ENCODE measurements at places on chromosomes 5 and 9.
A peak's percentile ranks its signal among the peaks of the same experiment; 100 is the strongest.

GRCh38 chr5:17064241-17064640, 128.2 kb upstream of the MYO10 start:
- DNase-seq: no peak

GRCh38 chr5:123813264-123813663, 301.3 kb downstream of the CSNK1G3 start:
- DNase-seq: no peak

DNA sequence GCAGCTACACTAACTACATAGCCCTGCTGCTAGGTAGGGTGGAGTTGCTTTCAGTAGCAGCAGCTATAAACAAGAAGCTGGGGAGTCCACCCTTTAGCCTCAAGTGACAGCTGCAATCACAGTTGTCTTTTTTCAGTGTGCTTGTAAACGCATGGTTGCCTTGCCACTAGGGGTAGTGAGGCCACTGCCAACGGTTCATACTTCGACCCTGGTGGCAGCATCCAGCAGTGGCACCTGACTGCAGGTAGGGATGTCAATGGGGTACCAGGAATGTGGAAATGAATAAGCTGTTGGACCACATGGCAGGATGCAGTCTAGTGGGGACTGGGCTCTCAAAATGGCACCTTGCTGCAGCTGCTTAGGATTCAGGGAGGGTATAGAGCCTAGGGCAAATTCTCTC, 367.2 kb downstream of the RASEF start:
- no peak for DNase-seq

- peak; percentile 23 for DNase-seq
Observed at GRCh38 chr9:88280816-88281382, 107.3 kb upstream of the SPIN1 start.

DNA sequence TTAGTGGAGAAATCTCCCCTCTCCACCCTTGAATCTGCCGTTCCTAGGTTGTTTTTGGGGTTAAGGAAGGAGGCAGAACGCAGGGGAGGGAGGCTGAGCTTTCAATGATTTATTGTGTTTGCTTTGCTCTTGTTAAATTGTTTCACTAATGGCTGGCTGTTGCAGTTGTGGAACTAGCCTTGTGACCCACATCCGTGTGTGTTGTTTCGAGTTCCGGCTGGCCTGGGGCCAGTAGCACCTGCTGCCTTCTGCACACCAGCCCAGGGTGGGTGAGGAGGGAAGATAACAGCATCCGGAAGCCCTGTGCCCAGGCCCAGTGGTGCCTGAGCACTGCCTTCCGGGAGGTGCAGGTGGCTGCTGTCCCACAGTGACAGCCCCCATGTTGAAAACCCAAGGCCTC, 3.6 kb downstream of the ERGIC1 start:
- no peak for DNase-seq

- DNase-seq: no peak
Observed at GRCh38 chr9:99025616-99026270, 79.2 kb upstream of the TGFBR1 start.

- no peak for DNase-seq
Observed at GRCh38 chr9:16611983-16612382, 258.5 kb downstream of the BNC2 start.

DNA sequence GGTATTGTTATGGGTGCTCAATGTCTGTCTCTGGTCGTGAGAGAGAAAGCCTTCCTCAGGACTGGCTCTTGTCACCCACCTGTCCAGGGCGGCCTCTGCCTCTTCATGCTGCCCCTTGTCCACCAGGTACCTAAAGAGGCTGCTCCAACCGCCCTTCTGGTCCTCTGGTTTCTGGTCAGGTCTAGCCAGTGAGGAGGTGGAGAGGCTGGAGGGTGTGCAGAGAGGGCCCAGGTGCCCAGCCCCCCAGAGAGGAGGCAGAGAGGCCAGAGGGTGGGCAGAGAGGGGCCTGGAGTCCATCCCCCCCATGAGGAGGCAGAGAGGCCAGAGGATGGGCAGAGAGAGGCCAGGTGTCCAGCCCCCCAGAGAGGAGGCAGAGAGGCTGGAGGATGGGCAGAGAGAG, 329.8 kb upstream of the IRX4 start:
- no peak for DNase-seq

GRCh38 chr9:6973762-6974161, 216.0 kb downstream of the KDM4C start:
- no peak for DNase-seq

- DNase-seq: no peak
Observed at GRCh38 chr5:119355244-119355638, 578 bp upstream of the TNFAIP8 start.

- no peak for DNase-seq
Observed at GRCh38 chr9:122374885-122375420, 4.1 kb downstream of the PTGS1 start.

- no peak for DNase-seq
Observed at GRCh38 chr9:127095411-127095810, 27.0 kb downstream of the ANGPTL2 start.

DNA sequence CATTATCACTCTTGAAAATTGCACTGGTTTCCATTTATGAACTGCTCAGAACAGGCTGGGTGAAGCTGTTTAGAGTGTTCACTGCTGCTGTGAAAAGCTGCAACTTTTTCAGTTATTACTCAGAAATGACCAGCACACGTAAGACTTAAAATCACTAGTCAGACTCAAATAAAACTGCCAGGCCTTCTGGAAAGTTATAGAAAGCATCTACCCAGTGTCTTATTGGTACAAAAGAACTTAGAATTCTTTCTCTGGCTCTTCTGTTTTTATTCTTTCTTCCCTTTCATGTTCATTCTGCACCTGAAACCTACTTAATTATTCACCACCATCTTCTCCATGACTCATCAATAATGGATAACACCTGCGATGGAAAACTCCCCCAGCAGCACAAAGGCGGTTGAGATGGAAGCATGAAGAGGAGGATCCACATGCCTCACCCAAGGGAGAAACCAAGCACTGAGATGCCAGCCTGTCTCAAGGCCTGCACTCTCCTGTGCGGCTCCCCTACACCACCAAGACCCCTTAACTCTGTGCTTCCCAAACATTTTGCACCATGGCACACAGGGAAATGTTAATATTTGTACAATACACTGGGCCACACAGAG, 171.9 kb downstream of the ENTREP1 start:
- no peak for DNase-seq

- no peak for DNase-seq
Observed at GRCh38 chr5:158074992-158075769, 216.2 kb upstream of the CLINT1 start.

DNA sequence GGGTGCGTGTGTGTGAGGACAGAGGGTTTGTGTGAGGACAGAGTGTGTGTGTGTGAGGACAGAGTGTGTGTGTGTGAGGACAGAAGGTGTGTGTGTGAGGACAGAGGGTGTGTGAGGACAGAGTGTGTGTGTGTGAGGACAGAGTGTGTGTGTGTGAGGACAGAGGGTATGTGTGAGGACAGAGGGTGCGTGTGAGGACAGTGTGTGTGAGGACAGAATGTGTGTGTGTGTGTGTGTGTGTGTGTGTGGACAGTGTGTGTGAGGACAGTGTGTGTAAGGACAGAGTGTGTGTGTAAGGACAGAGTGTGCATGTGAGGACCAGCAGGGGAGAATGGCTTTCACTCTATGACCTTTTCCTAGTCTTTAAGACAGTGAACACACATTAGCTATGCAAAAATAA, 63.1 kb upstream of the UBAC1 start:
- no peak for DNase-seq

DNA sequence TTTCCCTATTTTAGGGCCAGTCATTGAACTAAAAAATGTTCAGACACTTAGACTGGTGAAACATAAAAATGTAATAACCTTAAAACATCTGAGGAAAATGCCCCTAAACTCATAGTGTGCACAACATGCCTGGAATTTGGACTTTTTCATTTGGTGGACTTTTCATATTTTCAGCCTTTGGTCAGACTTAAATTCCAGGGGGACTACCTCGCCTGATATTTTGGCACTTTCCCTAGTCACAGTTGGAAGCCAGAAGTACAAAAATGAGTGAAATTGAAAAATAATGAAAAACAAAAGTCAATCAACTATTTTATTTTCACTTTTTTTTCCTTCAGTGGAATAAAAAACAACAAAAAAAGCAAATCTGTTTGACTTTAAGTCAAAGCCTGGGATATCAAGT, 256.2 kb downstream of the ACTL7B start:
- no peak for DNase-seq

- DNase-seq: no peak
Observed at GRCh38 chr5:121987052-121987684, 25.4 kb downstream of the SRFBP1 start.

- DNase-seq: no peak
Observed at GRCh38 chr5:55123365-55123764, 20.9 kb downstream of the GZMA start.

DNA sequence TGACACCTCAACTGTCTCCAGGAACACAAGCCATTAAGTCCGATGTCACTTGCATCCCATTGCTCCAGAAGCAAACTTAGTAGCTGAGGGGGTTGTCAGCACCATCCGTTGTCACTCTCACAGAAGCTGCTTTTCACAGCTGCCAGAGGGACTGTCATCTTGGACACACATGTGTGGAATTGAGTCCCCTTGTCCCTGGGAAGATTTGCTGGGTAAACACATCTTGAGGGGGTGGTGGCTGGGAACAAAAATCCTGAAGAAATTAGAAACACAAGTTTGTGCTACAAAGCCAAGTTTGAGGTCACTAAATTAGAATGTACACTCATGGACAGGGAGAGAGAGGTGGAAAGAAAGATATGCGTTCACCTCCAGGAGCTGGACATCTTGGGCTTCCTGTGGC, 55.2 kb upstream of the ADRA1B start:
- no peak for DNase-seq

GRCh38 chr9:126953041-126953809, 38.6 kb downstream of the RALGPS1 start:
- no peak for DNase-seq

DNA sequence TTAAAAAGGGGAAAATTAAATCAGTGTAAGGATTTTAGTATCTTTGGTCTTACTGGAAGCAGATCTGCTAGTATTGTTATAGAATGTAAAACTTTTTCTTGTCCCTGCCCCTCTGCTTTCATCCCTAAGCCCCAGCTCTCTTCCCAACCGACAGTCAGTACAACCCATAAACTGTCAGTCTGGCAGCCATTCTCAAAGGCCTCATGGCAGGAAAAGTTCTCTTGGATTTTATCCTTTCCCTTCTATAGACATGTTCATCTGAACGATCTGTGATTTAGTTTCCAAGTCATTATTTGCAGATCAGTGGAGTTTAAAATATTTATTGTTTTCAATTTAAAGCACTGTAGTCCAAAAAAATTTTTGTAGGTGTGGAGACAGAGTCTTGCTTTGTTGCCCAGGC, 39.2 kb downstream of the ARRDC3 start:
- DNase-seq: no peak

DNA sequence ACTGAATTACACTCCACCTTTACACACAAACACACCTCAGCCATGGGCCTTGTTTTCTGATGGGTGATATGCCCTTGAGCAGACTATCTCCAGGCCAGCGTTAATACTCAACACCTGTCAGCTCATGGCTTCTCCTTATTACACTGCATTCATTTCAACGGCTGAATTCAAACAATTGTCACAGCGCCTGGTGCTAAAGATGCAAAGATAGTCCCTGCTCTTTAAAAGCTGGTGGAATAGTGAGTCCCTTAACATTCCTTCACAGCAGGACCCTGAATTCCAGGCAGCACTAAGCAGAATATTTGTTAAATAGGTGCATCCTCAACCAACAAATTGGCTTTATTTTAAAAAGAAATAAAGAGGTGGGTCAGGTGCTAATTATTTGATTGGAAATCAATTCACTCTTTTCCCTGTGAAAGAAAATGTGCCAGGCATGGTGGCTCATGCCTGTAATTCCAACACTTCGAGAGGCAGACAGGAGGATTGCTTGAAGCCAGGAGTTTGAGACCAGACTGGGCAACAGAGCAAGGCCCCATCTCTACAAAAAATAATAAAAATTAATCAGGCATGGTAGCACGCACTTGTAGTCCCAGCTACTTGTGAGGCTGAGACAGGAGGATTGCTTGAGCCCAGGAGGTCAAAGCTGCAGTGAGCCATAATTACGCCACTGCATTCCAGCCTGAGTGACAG, 155.7 kb upstream of the EFNA5 start:
- no peak for DNase-seq

DNA sequence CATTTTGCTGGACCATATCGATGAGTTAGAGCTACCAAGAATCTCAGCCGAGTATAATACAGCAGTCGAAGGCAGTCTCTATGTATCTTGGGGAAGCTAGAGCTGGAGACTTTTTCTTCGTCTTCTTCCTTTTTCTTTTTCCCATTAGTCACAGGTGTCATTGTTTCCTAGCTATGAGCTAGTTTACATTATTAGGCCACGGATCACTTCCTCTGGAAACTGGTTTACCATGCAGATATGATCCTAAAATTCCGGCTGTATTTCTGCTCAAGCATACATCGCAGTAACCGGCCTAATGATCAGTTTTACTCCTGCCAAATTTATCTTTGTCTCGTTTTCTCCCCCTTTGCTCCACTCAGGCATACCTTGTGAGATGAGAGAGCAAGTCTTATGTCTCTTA, 312.8 kb downstream of the ARHGAP26 start:
- no peak for DNase-seq
